NT2/D1 (cell line): ENCODE measurements at places on chromosomes 1 and 21.

DNA sequence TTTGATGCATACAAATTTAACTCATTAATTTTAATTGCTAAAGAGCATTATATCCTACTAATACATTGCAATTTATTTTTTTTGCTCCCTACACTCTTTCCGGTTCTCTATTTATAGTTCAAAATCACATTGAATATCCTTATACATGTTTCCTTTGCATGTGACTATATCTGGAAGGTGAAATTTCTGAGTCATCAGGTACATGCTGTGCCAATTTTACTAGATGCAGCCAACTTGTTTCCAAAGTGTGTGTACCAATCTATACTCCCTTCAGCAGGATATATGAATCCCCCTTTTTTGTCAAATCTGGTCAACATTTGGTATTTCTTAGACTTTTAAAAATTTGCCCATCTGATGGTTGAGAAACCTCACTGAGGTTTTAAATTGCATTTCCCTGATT is 602.9 kb upstream of the CAMK1G start:
- no peak for DNase-seq

- DNase-seq, result no peak
Observed at GRCh38 chr1:169474302-169474995, 11.3 kb downstream of the SLC19A2 start.

GRCh38 chr1:37755951-37756560 is 8.9 kb downstream of the EPHA10 start:
- no peak for DNase-seq

GRCh38 chr1:243267471-243267880 is 11.6 kb downstream of the SDCCAG8 start:
- DNase-seq, result no peak

DNA sequence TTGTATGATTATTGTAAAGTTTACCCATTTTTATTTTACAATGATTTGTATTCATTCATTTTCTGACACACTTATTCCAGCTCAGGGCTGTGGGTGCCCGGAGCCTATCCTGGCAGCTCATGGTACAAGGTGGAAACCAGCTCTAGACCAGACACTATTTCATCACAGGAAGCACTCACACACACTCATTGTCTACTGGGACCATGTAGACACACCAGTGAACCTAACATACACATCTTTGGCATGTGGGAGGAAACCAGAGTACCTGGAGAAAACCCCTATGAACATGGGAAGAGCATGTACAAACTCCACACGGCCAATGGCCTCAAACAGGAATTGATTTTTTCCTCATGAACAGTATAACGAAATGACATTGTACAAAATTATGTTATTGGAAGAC is 2.4 kb downstream of the DTL start:
- DNase-seq, result no peak

DNA sequence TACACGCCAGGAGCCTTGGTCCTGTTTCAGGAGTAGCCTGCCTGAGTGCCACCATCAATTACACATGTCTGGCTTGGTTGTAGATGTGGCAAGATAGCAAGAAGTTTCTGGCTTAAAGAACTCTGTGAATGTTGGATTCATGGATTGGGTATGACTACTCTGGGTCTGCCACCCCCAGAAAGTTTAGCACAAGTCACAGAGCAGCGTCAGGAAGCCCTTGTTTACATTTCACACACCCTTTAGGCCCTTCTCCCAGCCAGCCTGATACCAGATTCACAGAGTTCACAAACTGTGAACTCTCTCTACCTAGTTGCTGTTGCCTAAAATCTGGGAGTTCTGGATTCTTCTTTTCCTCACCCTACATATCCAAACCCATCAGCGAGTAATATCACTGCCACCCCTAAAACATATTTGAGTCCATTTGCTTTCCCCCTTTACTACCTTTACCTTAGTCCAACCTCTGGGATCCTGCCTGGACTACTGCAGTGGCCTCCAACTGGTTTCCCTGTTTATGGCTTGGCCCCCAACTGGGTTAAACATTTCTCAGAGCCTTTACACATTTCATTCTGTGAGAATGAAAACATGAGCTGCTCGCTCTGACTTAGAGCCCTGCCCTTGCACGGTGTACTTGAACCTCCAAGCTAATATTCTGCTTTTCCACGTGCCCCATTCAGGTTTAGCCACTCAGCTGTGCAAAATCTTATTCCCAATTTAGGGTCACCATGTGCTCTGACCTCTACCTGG is 4.1 kb upstream of the CCDC24 start:
- DNase-seq, result no peak

DNA sequence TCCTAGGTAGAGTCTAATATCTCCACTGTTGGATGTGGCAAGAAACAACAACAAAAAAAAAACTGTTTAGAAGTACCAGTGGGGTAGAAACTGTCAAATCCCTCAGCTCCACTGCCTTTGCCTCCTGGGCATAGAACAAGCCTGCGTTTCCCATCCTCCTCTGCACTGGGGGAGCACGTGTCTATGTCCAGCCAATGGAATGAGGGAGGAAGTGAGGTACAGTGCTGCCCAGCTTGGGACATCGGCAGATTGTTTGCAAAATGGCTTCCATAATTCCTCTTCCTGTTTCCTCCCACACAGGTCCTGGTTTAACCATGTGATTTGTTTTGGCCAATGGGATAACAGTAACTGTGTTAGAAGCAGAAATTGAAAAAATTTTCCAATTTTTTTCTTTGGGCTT is 39.1 kb downstream of the PSMG1 start:
- DNase-seq, result no peak

GRCh38 chr1:117654493-117655219 is 48.8 kb downstream of the TENT5C start:
- DNase-seq, result no peak

GRCh38 chr1:203763505-203763904 is 1.5 kb upstream of the LAX1 start:
- DNase-seq, result no peak

GRCh38 chr1:58030456-58030855 is 516.1 kb downstream of the OMA1 start:
- no peak for DNase-seq

- no peak for DNase-seq
Observed at GRCh38 chr1:35587736-35588135, 14.6 kb downstream of the TFAP2E start.

- no peak for DNase-seq
Observed at GRCh38 chr1:65177457-65177856, 29.5 kb downstream of the AK4 start.

DNA sequence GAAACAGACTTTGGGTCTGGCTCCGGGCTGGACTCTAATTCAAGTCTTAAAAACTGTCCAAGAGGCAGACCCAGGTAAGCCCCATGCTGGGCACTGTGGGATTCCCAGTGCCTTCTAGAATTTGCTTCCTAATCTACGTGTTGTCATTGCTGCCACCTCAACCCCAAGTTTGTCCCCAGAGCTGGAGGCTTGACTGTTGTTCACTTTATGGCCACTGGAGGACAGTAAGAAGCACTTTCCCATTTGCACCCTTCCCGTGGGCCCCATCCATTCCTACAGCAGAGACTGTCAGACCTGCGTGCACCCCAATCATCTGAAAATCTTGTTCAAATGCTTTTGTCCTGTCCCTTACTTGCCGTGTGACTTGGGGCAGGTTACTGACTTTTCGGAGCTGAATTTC is 29.4 kb upstream of the VASH2 start:
- no peak for DNase-seq

DNA sequence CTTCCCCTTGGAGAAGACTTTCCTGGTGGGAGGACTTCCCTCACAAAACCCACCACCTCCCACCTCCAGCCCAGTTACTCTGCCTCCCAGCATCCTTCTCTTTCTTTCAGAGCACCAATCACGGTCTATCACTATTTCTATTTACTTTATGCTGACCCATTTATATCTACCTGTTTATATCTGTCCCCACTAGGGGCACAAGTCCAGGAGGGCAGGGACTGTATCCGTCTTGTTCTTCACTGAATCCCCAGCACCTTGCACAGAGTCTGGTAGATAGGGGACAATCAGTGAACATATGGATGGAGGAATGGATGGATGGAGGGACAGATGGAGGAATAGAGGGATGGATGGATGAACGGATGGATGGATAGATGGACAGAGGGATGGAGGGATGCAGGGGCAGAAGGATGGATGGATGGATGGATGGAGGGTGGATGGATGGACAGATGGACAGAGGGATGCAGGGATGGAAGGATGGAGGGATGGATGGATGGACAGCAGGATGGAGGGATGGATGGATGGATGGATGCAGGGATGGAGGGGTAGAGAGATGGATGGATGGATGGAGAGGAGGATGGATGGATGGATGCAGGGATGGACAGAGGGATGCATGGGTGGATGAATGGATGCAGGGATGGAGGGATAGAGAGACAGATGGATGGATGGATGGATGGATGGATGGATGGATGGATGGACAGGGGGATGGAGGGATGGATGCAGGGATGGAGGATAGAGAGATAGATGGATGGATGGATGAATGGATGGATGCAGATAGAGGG is 5.5 kb downstream of the C1QB start:
- DNase-seq, result no peak

DNA sequence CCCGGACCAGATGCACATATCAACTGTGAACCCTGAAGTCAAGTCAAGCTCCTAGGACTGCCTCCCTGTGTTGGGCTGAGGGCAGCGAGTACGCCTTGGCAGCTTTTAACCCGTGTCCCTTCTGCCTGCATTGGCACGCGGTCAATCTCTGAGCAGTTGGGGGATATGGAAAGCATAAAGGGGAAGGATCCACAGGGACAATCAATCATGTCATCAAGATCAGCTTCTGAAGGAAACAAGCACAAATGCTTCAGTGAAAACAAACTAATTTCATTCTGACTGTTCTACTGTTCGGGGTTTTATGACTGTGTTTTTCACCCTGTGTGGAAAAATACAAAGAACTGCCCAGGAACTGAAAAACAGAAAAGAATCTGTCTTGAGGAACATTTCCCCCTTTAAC is 106.2 kb downstream of the RUNX1 start:
- no peak for DNase-seq

DNA sequence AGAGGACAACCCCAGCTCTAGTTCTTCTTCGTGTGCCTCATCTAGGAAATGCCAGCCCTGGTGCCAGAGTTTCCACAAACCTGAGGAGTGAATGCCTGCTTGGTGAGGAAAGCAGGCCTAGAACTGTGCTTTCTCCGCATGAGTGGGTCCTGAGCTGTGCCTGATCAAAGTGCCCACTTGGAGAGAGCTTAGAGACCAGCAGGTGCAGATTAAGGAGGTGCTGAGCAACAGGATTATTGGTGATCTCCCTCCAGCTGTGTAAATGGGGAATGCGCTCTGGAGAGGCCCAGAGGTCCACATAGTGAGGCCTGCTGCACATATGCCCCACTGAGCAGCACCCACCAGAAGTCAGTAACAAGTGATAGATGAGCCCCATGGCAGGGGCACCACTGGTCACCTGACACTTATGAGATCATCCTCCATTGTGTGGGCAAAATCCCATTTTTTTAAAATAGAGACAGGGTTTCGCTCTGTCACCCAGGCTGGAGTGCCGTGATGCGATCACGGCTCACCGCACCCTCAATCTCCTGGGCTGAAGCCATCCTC is 127.2 kb upstream of the ZC3H12A start:
- DNase-seq, result no peak

GRCh38 chr1:233080286-233080685 is 129.9 kb downstream of the NTPCR start:
- DNase-seq, result no peak

- DNase-seq, result no peak
Observed at GRCh38 chr1:3393024-3393986, 61.2 kb upstream of the ARHGEF16 start.

- DNase-seq, result no peak
Observed at GRCh38 chr1:198638441-198638840, 399 bp upstream of the PTPRC start.

- DNase-seq, result no peak
Observed at GRCh38 chr1:152367436-152367835, 7.6 kb upstream of the FLG2 start.

GRCh38 chr1:23514111-23514679 is 16.8 kb downstream of the E2F2 start:
- DNase-seq, result no peak

DNA sequence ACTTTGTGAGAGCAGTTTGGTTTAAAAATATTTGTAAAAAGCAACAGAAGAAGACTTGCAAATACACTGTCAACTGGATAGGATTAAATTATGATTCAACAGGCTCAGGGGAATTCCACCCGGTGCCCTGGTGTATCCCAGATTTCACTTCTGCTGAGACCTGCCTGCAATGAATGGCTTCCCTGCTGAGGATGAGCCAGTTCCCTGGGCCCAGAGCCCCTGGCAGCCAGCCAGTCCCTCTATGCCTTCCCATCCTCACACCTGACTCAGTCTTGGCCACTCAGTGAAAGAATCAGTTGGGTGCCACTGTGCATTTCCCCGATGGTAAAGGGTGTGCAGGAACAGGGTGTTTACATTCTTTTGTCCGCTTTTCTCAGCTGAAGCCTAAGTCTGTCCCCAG is 64.4 kb downstream of the KCTD3 start:
- no peak for DNase-seq

- DNase-seq, result peak; percentile 70
Observed at GRCh38 chr21:45596704-45597318, 46.7 kb upstream of the PCBP3 start.

- DNase-seq, result peak; percentile 5
Observed at GRCh38 chr1:94199398-94199797, 38.0 kb downstream of the ARHGAP29 start.

GRCh38 chr1:109625176-109625575 is 5.5 kb downstream of the AMPD2 start:
- no peak for DNase-seq

GRCh38 chr21:32307706-32308105 is 9.1 kb downstream of the MRAP start:
- DNase-seq, result no peak

DNA sequence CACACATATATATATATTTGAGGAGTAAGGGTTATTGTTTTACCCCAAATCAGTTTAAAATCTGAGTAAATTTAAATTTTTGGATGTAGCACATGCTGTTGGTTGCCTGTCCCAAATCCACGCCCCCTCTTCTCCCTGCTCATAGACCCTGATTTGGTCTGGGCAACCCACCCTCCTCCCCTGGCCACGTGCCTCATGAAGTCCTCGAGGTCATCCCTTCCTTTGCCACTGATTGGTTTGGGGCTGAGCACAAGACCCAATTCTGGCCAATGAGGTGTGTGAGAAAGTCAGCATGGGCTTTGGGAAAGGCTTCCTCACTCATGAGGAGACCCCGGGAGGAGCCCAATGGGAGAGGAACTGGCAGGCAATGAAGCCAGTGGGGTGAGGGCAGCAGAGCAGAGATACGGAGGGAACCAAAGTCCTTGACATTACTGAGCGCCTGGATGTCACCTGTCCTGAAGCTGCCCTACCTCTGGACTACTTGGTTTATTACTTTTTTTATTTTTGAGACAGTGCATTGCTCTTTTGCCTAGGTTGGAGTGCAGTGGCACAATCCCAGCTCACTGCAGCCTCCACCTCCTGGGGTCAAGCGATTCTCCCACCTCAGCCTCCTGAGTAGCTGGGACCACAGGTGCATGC is 31.3 kb upstream of the GPR157 start:
- no peak for DNase-seq

- no peak for DNase-seq
Observed at GRCh38 chr1:58660105-58660504, 39.8 kb downstream of the MYSM1 start.

- no peak for DNase-seq
Observed at GRCh38 chr1:46218443-46218842, 15.3 kb downstream of the LURAP1 start.

GRCh38 chr1:231541842-231542241 is 13.4 kb downstream of the TSNAX start:
- no peak for DNase-seq

- no peak for DNase-seq
Observed at GRCh38 chr1:172289448-172289847, 131.0 kb upstream of the C1orf105 start.
